ENCODE measurements at places on chromosomes 11 and 22.

DNA sequence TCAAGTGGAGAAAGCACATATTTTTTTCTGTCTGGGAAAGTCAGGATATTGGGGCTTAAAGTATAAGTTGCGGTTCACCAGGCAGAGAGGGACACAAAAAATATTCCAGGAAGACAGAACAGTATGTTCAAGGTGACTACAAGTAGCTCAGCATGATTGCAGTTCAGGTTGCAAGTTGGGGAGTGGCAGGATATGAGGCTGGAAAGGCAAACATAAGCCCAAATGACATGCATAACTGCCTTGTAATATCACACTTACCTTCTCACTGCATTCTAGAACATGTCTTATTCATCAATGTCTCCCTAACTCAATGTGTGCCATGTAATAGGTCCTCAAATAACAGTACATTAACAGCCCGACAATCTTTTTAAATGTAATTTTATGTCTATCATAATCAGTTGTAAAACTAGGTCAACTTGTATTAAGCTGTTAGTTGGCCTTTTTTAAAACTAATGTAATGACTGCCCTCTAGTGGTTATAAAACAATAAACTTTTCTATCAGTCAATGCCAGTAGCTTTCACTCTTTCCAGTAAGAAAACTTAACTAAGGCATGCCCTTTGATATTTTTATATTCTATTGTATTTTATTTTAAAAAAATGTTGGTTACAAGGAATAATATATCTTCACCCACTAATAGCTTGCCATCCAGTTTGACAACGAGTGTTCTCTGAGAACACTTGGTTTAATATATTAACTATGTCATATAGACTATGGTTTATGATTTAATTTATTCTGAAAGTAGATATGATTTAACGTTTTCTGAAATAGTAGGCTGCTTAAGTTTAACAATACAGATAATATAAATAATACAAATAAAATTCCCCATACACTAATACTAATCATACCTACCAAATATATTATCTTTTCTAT is 39.4 kb upstream of the CFAP300 start:
- peak; percentile 31 for DNase-seq

GRCh38 chr11:124109377-124109776 is 5.9 kb upstream of the VWA5A start:
- no peak for DNase-seq

GRCh38 chr22:49630448-49630946 is 197.2 kb downstream of the BRD1 start:
- no peak for DNase-seq

DNA sequence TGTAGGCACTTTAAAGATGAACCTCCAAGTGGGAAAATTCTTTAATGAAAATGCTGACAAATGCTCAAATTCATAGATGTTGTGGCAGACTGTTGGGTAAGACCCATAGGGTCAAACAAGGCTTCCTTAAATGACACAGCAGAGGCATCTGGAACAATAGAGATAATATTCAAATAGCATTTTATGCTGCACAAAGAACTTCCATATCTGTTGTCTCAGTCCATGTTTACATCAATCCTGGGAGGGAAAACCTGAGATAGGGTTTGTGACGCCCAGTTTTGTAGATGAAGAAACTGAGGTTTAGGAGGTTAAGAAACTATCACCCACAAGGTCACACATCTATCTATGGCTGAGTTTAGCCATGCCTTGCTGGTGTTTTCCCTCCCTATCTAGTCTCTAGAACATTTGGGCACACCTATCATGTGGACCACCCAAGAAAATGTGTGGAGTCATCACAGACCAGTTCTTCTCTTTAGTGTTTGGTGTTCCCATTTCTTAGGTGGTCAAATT is 106.4 kb downstream of the EHF start:
- no peak for DNase-seq

DNA sequence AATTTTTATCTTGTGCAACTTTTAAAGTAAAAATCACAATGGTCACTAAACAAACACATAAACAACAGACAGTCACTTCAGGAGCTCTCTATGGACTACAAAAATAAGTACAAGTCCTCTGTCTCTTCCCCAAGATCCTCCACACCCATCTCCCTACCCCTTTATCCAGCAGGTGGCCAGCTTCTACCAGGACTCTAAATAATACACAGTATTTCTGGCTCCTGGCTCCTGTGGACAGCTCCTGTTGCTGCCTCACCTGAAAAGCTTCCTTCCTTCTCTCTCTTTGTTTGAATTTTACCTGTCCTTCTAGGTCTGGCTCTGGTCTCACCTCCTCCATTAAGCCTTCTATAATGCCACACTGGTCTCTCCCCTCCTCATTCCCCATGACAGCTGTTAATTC is 86.1 kb downstream of the CLPB start:
- DNase-seq = no peak

DNA sequence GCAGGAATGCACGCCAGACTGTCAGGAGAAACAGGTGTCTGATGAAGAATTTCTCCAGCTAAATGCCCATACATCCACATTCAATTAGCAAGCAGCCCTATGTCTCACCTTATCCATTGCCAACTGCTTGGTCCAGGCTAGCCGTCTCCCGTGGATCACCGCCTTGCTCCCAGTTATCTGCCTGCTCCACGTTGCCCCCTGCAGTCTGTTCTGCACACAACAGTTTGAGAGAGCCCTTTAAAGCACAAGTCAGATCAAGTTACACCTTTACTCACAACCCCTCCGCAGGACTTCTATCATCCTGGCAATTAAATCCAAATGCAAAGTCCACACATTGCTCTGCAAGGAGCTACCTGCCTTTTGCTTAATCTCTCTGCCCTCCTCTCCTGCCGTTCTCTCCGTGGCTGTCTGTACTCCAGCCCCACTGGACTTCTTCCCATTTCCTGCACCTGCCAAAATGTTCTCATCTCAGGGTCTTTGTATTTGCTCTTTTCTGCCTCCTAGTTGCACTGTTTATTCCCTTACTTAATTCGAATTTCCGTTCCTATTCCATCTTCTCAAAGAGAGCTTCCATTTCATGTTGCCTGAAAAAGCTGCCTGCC is 185.3 kb upstream of the LARGE1 start:
- peak; percentile 20 for DNase-seq

DNA sequence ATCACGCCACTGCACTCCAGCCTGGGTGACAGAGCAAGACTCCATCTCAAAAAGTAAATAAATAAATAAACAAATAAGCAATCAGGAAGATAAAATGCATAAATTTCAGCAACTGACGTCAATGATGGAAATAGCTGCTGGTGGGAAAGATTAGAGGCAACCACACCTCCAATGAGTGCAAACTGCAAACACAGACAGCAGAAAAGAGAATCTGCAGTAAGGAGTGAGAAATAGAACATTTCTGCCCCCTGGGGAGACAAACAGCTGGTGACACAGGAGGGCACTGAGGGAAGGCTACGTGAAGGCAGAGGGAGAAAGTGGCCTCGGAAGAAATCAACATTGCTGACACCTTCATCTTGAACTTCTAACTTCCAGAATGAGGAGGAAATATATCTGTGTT is 6.5 kb downstream of the PI4KA start:
- no peak for DNase-seq

- DNase-seq = no peak
Observed at GRCh38 chr11:129375751-129376657, at the start of gene BARX2. TSS of gene BARX2 (plus strand) at chr11:129375848. CDS start at chr11:129376036, 188 bp downstream.

- DNase-seq = no peak
Observed at GRCh38 chr22:23608583-23608982, 23.5 kb downstream of the DRICH1 start.

DNA sequence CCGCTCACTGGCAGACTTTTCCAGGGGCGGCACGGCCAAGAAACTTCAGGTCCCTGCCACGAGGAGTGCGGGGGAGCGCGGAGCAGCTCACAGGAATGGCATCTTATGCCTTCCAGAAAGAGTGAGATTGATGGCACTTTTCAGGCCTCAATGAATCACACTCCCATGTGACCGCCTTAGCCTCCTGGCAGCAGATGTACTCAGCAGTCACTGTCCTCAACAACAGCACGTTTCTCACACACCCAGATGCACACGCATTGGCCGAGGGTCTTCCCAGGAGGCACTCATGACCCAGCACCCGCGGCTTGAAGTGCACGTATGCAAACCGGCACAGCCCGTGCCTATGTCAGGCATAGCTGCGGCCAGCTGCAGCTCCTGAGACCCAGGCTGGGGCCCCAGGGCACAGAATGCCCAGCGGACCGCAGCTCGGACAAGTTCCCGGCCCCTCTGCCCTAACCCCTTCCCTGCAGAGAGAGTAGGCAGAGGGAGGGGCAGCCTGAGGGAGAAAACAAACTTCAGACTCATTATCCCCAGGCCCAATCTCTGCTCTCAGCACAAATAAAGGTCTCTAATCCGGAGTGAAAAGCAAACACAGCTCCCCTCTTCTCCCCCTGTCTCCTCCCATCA is 48.3 kb downstream of the RPUSD4 start:
- no peak for DNase-seq

- DNase-seq = no peak
Observed at GRCh38 chr11:72422414-72422813, 11.9 kb downstream of the CLPB start.

GRCh38 chr11:1776331-1776851 is 12.7 kb upstream of the CTSD start:
- DNase-seq = no peak

Measured in Jurkat, Clone E6-1 (cell line).